ENCODE measurements at places on chromosomes 13 and 19.

- no peak for DNase-seq
Measured at GRCh38 chr13:27353708-27354107, 70.7 kb upstream of the GTF3A start.

- DNase-seq: peak; percentile 59
Measured at GRCh38 chr13:91594061-91594460, 195.6 kb downstream of the GPC5 start.

- no peak for DNase-seq
Measured at GRCh38 chr19:6890938-6891337, 3.6 kb downstream of the ADGRE1 start.

GRCh38 chr13:61277088-61277487, 138.6 kb downstream of the PCDH20 start:
- no peak for DNase-seq

DNA sequence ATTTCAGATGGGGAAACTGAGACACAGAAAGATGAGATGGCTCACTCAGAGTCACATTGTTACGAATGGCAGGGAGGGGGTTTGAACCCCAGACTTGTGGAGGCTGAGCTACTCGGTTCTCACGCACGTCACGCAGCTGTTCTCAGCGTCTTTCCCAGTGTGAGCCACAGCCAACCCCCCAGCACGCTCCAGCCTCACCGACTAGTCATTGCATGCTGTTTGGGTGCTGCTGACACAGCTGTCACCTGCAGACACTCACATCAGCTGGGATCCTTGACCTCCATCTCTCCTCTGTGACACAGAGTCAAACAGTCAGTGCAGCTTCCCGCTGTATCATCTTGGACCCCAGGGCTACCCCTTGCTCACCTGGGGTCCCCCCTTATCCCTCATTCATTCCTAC, 2.4 kb upstream of the NCAN start:
- no peak for DNase-seq

GRCh38 chr13:85864963-85865530, 65.8 kb upstream of the SLITRK6 start:
- DNase-seq: peak; percentile 17

- DNase-seq: no peak
Measured at GRCh38 chr13:42994878-42995277, 2.8 kb upstream of the EPSTI1 start.

- peak; percentile 77 for DNase-seq
Measured at GRCh38 chr19:11736696-11737095, 2.0 kb downstream of the ZNF823 start.

DNA sequence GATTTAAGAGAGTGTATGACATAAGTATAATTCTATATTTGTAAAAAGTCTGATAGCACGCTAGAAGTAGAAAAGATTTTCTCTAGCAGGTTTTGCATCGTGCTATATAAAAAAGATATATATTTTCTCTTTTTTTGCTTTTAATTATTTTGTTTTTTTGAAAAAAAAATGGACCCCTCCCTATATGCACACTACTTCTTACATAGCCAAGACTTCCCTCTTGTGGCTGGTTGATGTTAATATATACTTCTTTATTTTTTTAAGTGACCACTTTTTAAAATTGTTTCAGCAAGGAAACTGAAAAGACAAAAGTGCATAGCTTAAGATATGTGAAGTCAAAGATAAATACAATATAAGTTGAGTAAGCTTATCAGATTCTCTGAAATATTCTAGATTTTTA, 1202.8 kb downstream of the DIAPH3 start:
- peak; percentile 13 for DNase-seq

All from fibroblast of skin of scalp (primary cell).